CD4-positive, alpha-beta T cell treated with Interleukin-12 subunit alpha and Interleukin-12 subunit beta, for 1 hour (primary cell): ENCODE measurements at places on chromosomes 3 and 15.
A peak's percentile ranks its signal among the peaks of the same experiment; 100 is the strongest.

- no peak for DNase-seq
Measured at GRCh38 chr15:27183201-27183600, 212.2 kb downstream of the GABRG3 start.

GRCh38 chr15:54659646-54660045 lies 537.1 kb downstream of the RSL24D1 start:
- no peak for DNase-seq

DNA sequence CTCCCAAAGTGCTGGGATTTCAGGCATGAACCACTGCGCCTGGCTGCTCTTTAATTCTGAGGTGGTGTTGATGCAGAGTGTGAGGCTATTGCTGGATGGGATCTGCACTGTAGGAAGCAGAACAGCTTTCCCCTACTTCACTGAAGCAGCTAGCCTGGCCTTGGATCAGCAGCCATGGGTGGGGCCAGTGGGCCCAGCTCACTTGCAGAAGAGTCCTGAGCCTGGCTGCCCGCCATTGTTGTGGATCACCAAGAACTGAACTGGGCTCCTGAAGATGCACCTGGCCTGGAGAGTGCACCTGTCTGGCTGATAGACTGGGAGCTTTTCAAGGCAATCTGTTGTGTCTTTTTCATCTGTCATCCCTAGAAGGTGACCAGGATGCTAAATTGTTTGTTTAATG lies 11.9 kb downstream of the TLNRD1 start:
- DNase-seq, result no peak

- no peak for DNase-seq
Measured at GRCh38 chr15:67685008-67685599, 140.2 kb upstream of the SKOR1 start.

DNA sequence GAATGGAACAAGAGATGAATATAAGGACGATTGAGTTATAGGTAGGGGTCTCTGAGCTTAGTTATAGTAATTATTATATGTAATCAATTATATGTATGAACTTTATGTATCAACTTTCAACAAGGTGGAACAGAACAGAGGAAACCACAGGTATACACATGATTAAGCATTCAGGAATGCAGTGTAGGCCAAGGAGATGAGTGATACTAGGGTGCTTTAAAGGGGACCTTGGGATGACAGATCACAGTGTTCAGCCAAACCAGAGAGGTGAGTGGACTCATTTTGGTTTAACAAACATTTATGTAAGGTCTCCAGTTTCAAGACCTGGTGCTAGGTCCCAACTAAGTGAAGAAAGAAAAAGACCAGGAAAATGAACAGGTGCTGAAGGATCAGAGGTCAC lies 895.5 kb downstream of the ROBO2 start:
- no peak for DNase-seq

GRCh38 chr3:161349529-161350312 lies 21.6 kb downstream of the SPTSSB start:
- peak; percentile 37 for DNase-seq

DNA sequence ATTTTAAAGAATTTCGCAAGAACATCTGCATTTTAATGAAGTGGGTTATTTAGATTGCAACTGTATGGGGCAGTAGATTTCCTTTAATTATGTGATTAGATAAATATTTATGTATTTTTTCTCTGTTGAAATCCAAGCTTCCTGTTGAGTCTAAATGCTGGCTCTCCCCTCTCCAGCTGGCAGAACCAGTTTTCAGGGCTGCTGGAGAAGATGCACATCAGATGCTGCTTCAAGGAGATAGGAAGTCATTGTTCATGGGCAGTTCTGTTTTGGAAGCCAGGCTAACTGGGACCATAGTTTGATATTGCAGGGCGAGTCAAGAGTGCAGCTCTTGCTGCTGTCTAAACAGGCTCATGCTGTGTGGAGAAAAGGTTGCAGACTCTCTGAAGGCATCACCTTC lies 97.4 kb downstream of the SLC9A9 start:
- no peak for DNase-seq

DNA sequence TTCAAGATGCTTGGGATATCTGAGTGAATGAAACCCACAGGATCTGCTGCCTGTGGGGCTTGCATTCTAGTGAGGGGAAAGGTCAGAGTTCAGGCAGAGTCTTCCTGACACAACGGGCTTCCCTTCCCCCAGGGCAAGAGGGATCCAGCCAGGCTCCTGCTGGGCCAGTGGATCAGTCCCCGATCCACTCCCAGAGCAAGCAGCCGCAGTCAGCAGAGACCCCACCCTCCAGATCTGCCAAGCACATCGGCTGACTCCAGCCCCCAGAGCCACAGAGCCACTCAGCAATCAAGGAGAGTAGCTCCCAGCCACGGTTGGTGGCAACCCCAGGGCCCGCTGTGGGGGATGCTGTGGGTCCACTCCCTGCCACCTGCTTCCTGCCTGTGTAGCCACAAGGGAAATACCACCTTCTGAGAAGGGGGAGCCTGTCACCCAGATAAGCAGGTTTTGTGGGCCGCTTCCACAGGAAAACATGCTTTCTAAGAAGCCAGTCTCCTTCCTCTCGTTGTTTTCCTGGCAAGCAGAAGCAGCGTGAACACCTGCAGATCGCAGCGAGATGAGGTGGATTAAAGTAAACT lies 44.9 kb downstream of the CPN2 start:
- DNase-seq, result peak; percentile 65

GRCh38 chr3:163766112-163766511 lies 1312.2 kb downstream of the SI start:
- DNase-seq, result no peak

GRCh38 chr3:61236556-61236955 lies 14.7 kb downstream of the FHIT start:
- no peak for DNase-seq

DNA sequence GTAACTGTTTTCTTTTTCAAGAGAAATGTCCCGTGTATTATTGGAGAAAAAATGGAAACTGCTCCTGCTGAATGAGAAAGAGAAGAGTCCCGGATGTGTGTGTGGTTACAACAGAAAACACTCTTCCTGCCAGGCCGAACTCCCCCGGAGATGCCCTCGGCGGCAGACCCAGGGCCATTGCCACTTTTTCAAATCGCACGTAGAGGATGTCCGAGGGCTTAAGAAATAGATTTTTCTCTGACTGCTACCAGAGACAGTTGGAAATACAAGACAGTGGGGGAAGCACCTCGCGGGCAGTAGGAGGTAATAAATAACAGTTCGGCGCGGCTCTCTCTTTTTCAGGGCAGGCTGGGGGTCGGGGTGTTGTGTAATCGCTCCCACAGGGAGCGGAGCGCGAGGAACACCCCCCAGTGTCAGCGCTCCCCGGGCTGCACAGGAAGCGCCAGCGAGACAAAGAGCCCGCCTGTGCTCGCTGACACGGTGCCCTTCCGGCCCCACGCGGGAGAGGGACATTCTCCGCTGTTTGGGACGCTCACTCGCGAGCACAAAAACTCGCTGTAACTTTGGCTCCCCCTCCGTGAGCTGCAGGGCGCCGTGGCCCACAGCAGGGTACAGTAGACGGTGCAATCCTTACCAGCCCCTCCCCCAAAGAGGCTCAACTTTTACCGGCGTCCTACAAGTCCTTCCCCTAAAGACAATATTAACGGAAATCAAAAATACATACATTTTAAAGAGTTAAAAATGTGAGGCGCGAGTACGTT lies 1.1 kb downstream of the VGLL4 start:
- peak; percentile 68 for DNase-seq

- DNase-seq, result no peak
Measured at GRCh38 chr3:192772240-192772894, 45.0 kb upstream of the FGF12 start.

DNA sequence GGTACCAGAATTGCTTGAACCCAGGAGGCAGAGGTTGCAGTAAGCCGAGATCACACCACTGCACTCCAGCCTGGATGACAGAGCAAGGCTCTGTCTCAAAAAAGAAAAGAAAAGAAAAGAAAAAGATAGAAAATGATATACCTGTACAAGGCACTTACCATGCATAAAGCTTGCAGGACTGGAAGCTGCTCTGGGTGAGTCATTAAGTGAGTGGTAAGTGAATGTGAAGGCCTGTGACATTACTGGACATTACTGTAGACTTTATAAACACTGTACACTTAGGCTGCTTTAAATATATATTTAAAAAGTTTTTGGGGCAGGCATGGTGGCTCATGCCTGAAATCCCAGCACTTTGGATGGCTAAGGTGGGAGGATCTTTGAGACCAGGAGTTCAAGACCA lies 99.2 kb downstream of the SLMAP start:
- DNase-seq, result no peak

DNA sequence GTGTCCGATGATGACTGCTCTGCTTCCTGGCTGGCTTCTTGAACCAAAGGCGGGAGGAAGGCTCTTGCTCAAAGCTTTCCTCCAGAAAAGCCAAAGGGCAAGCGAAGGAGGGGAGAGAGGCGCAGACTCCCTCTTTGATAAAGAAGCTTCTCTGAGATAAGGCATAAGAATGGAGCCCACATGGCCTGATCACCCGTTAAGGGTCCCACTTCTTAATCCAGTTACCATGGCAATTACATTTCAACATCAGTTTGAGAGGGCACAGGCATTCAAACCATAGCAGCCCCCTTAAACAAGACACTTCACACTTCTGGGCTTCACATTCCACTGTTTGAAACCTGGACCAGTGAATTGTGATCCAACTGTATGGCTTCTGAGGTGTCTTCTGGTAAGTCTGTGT lies 8.0 kb downstream of the ABHD17C start:
- DNase-seq, result no peak

DNA sequence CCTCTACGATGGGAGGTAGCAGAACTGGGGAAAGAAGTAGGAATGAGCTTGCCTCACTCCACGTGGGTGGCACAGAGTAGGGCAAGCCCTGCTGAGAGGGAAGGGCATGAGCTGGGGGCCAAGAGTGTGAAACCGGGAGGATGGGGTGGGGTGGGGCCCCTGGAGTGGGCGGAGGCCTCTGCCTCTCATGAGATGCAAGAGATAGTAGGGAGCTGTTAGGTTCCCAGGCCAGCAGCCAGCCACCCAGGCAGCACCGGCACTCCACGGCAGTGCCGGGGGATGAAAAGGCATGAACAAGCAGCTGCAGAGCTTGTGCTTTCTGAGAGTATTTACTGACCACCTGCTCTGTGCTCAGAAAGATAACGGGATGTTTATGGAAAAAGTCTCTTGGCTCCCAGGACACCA lies 24.4 kb upstream of the PLA2G4E start:
- no peak for DNase-seq

GRCh38 chr15:28955160-28955992 lies 69.6 kb downstream of the APBA2 start:
- DNase-seq, result peak; percentile 32

- DNase-seq, result no peak
Measured at GRCh38 chr3:122623031-122623829, 45.8 kb downstream of the PARP15 start.

- peak; percentile 9 for DNase-seq
Measured at GRCh38 chr3:107206141-107206540, 171.1 kb upstream of the CCDC54 start.

DNA sequence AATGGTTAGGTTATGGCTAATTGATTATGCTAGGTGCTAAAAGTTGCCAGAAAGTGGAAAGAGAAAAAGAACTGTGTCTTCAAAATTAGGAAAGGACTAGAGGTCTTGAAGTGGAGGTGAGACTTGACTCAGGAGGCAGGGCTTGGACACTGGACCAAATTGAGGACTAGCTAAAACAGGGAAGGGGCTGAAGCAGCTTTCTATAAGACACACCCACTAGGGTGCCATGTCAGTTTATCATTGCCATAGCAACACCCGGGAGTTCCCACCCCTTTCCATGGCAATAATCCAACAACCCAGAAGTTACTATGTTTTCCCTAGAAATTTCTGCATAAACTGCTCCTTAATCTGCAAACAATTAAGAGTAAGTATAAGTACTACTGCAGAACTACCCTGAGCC lies 42.9 kb upstream of the MITF start:
- DNase-seq, result no peak

GRCh38 chr15:93288728-93289294 lies 199.8 kb upstream of the RGMA start:
- no peak for DNase-seq

DNA sequence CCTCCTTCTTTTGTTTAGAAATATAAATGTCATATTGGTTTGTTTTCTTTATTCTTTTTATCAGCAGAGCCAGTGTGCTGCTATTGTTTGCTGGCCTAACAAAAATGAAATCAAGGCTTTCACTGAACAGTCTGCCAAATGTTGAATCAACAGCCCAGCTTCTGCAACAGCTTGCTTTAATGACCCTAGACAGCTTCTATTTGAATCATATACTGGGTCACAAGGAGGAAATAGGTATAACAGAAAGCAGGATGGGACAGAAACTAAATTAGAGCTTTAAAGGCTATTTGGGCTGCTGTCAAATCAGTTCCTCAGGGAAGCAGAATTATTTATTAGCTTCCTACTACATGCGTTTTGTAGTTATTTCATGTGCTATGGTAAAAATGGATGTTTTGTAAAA lies 12.1 kb upstream of the DNAJC13 start:
- no peak for DNase-seq

- DNase-seq, result no peak
Measured at GRCh38 chr3:71180524-71180923, 403.0 kb downstream of the FOXP1 start.

- DNase-seq, result no peak
Measured at GRCh38 chr3:107643038-107643883, 120.5 kb downstream of the BBX start.

- no peak for DNase-seq
Measured at GRCh38 chr3:186418671-186419145, 56.7 kb upstream of the DGKG start.

GRCh38 chr3:163768048-163768447 lies 1310.2 kb downstream of the SI start:
- no peak for DNase-seq

DNA sequence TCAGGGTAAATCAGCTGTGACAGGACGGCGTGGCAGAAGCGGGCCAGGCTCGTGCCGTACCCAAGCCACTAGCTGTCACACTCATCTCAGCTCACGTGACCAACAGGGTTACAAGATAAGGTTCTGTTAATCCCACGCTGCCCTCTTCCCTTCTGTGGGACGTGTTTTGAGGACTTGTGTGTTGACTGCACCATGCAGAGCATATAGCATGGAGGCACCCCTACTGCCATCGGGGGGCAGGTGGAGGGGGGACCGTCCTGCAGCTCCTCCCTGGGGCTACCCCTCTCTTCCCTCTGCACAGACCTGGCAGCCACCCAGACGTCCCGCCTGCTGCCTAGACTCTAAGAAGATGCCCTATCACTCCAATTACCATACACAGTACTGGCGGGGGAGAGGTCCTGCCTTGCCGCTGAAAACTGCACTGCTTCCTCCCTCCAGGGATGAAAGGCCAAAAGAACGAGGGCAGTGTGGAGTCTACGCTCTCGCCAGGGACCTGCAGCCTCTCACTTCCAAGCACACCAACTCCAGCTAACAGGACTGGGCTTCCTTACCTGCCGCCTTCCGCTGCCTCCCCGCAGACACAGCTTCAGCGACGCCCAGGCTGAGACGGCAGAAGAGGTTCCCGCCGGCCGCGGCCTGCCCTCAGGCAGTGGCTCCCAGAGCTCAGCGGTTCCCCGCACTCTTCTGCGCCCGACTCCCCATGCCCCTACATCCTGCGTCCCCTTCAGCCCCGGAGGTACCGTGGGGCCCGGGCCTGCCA lies at the start of gene TNK2:
TSS of gene TNK2 (minus strand) at position 618 of the 760 bp plus-strand sequence. CDS start 19,963 bp downstream, outside the sequence.
- DNase-seq, result peak; percentile 65
